ENCODE measurements at places on chromosomes 13 and 19.

GRCh38 chr19:14054721-14055120 is 7.2 kb downstream of the PALM3 start:
- no peak for DNase-seq

DNA sequence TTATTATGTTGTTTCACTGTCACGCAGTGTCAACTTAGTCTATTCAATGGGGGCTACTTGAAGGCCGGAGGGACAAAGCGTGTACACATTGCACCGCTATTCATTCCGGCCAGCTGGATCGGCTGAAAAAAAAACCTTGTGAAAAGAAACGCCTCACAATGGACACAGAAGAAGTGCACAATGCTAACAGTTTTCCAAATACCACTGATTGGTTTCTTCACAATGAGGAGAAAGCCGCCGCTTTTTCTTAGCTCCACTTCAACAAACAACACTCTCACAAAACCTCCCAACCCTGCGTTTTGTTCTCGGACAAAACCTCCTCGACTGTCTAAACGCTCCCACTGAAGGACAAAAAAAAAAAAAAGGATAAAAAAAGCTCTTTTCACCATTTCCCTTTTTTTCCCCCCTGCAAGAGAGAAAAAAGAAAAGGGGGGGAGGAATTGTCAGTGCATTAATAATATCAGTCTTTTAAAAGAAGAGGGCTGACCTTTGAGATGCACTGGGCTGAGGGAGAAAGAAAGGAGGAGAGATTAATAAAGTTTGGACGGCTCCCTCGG is 5.4 kb downstream of the SOX21 start:
- no peak for DNase-seq

GRCh38 chr19:42528354-42529247 is at the start of gene CEACAM1:
Gene CEACAM1, minus strand, starts transcription at chr19:42528481. Its CDS starts 107 bp downstream, at chr19:42528374.
- DNase-seq: peak; percentile 25

DNA sequence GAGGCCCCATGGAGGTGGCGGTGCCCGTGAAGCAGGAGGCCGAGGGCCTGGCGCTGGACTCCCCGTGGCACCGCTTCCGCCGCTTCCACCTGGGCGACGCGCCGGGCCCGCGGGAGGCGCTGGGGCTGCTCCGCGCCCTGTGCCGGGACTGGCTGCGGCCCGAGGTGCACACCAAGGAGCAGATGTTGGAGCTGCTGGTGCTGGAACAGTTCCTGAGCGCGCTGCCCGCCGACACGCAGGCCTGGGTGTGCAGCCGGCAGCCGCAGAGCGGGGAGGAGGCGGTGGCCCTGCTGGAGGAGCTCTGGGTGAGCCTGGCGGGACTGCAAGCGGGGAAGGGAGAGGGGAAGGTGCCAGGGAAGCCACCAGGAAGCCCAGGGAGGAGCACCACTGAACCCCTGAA is 5.8 kb downstream of the ZNF444 start:
- no peak for DNase-seq

GRCh38 chr13:71789693-71790329 is 77.2 kb downstream of the DACH1 start:
- DNase-seq: no peak

GRCh38 chr13:28655561-28655960 is 3.4 kb upstream of the POMP start:
- no peak for DNase-seq

DNA sequence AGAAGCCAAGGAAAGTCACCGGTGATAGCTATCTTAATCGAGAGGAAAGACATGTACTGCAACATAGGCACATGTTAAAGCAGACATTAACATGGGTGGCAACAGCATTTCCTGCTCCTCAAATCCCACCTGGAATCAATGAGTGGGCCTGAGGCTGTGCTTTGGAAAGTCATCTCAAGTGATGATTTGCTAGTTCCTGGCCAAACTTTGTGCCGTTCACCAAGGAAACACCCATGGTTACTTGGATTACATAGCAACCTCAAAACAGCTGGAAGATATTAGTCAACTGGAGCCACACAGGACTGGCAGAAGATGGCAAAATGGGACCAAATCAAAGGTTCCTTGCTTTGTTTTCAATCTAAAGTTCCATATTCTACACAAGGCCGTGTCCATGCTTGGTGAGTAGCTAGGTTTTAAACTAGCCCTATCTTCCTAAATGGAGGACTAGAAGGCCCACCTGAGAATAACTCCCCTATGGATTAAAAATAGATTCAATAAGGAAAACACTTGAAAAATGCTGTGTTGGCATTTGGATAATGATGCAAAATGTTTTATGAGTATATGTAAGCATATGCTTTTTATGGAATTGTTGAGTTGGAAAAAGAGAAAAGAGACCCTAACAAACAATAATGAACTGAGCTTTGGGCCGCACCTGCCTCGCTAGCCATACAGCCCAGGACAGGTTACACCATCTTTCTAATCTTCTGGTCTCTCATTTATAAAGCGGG is 144.5 kb downstream of the RGCC start:
- DNase-seq: no peak

GRCh38 chr19:42032431-42032830 is 37.6 kb downstream of the GRIK5 start:
- DNase-seq: no peak

DNA sequence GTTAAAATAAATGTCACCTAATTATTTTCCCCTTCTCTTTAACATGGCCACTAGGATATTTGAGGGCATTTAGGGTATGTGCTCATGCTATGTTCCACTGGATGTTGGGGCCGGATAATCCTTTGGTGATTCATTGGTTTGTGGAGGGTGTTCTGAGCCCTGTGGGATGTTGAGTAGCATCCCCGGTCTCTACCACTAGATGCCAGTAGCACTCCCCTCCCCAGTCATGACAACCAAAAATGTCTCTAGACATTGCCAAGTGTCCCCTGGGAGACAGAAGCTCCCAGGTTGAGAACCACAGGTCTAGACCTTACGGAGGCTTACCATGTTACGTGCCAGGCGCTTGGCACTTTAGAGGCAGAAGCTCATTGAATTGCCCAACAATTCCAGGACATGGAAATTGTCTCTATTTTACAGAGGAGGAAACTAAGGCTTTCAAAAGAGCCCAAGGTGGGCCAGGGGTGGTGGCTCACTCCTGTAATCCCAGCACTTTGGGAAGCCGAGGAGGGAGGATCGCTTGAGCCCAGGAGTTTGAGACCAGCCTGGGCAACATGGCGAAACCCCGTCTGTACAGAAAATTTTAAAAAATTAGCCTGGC is 14.1 kb downstream of the SHANK1 start:
- DNase-seq: peak; percentile 25

DNA sequence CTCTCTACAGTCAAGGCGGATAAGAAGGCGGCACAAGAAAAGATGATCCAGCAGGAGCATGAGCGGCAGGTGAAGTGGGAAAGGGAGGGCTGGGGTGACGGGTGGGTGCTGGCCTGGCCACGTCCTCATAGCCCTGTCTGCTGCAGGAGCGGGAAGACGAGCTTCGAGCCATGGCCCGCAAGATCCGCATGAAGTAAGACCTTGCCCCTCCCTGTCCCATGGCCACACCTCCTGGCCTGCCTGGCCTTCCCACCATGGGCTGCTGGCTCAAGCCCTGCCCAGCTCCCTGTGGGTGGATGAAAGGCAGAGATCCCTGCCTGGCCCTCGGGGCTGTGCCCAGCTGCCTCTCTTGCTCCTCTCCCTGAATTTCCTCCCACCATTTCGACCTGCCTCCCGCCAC is 7.2 kb downstream of the ZNF296 start:
- no peak for DNase-seq

DNA sequence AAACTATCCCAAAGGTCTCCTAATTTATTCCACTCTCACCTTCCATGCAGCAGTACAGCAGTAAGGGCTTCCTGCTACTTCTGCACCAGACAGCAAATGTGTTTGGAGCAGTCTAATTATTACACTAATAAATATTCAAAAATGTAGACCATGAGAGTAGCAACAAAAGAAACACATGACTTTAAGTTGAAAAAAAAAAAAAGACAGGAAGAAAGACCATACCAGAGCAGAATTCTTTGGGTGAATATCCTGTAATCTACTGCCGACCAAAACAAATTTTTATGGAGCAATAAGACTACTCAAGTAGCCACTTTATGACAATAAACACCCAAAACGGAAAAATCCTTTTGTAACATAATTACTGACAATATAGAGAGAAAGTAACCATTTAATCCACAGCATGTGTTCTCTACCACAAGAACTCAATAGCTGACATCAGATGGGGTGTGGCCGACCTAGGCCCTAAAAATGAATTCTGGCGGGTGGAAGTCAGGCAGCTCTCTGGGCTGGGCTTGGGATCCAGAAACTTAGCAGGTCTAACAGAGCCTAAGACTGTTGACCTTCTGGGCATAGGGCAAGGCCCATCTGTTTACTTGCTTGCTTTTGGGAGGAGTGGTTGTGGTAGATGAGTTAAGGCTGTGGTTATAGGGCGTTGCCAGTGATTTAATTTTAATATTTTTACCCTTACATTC is 4.6 kb downstream of the KLF12 start:
- DNase-seq: peak; percentile 29

DNA sequence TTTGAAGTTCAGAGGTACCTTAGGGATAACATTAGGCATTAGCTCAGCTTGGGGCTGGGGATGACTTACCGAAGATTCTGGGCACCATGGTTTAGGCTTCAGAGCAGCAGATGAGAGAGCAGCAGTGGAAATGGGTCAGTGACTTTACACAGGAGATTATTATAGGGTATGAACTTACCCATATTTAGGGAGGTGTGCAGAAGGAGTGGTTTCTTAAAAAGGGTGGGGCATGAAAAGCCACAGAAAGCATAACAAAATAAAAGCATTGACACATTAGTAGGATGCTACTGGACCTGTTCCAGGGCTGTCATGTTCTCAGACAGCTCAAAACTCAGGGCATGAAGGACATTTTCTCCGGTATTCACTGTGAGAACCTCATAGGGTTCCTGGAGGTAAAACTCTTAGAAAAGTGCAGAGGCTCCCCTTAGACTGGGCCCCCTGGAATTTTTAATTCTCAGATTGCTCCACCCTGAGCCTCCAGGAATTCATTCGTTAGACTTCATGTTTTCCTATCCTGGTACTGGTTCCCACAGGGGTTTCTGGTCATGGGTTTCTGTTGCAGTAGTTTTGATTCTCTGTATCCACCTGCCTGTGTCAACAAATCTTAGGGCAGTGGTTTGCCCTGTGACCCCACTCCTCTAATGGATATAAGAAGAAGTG is 20.7 kb downstream of the IGFL1 start:
- no peak for DNase-seq

DNA sequence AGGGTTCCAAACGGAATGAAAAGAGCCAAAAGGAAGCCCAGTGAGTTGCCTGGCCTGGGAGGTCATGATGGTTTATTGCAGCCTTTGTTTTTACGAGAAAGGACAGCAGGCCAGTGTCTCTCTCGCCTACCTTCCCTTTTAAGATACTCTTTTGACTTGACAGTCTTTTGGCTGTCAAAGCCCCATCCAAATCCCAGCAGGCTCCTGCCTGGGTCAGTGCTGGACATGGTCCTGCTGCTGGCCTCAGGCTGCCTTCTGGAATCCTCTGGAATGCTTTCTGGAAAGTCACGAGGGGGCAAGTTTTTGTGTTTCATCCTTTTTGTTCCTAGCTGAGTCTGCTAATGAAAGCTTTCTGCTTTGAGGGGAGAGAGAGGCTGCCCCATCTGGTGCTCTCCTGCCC is 444.8 kb downstream of the OLFM4 start:
- no peak for DNase-seq

- DNase-seq: no peak
These were observed 1.3 kb downstream of the SNRPA start for GRCh38 chr19:40752257-40752781.

DNA sequence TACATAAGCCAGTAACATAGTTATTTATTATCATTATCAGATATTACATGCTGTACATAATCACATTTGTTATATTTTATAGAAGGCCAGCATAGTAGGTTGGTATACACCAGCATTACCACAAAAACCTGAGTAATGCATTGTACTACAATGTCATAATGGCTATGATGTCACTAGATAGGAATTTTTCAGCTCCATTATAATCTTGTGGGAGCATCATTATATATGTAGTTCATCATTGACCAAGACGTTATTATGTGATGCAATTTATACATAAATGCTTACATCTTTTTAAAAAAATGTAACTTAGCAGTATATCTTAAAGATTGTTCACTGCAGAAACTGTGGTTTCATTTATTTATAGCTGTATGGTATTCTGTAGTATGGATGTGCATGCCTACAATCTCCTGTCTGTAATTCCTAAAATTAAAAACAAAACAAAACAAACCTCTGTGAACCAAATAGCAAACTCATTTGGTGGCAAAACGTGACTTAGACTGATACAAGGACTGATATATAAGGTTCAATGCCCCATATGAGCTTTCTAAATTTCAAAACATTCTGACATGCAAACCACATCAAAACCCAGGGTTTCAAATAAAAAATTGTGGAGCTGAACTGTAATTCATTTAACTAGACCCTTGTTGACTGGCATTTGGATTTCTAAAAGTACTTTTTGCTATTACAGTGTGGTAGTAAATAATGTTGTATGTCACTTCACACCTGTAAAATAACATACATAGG is 250.9 kb downstream of the DLEU7 start:
- DNase-seq: no peak

GRCh38 chr19:39996218-39996810 is 546 bp upstream of the ZNF546 start:
- DNase-seq: no peak

- DNase-seq: no peak
These were observed 488.8 kb downstream of the IRS2 start for GRCh38 chr13:109297628-109298027.

DNA sequence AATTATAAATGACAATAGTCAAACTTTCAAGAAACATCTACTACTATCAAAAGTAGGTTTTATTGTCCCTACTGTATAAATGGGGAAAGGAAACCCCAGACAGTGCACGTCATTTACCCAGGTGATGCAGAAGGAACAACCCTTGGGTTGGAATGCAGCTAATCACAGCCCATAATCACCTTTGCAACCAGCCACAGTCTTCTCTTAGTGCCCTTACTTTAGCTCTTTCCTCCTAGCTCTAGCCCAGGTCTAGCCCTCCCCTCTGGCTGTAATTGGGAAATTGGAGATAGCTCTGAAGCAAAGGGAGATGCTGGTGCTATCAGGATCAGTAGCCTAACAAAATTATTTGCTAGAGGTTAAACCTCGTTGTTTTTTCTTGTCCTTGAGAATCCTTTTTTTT is 25.5 kb upstream of the TSC22D1 start:
- no peak for DNase-seq

DNA sequence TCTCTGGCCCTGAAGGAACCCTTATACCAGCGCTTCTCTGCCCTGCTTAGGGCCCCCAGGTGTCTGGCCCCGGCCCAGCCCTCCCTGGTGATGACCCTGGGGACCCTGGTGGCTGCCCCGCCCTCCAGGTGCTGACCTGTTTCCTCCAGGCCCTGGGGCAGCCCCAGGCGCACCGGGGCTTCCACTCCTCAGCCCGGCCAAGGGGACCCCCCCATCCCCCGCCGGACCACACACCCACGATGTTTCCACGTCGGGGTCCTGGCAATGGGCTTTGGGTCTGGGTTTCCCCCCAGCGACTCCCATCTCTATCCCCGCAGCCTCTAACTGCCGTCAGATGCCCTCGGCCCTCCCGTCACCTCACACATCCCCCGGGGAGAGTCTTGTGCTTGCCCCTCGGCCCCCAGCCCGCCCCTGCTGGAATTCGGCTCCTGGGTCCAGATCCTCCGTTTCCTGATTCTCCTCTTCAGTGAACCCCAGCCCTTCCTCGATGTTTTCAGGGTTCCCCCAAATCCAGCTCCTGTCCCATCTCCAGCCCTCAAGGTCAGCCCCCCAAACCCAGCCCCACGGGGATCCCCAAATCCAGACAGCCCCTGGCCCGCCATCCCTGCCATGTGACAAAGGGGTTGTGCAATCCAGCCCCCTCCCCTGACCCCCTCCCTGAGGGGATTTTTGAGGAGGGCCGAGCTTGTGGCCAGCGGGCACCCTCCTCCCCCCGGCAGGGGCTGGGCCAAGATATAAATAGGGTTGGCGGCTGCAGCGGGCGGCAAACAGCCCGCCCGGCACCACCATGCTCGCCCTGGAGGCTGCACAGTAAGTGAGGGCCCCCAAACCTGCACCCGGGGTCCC is at the start of gene SPIB:
TSS of gene SPIB (plus strand) at position 763 of the 846 bp plus-strand sequence. CDS start at position 788, 25 bp downstream.
- no peak for DNase-seq
